ENCODE measurements at places on chromosomes 6 and 20. TPM values are rescaled to one million over a fixed set of nuclear protein-coding genes. Genes with fewer than 3 reads are reported as not detected.
A peak's percentile ranks its signal among the peaks of the same experiment; 100 is the strongest.

Gene PROKR2
- not detected for total RNA-seq

Gene ADGRB3
- not detected for total RNA-seq

Gene GCNT2
- 4.3 TPM for total RNA-seq

Gene HAO1
- total RNA-seq: not detected

Gene TTK
- 34.6 TPM for total RNA-seq

Gene HLA-DQA1
- total RNA-seq: 5.3 TPM

Gene HFE
- 0.80 TPM for total RNA-seq

- H3K4me1 ChIP-seq: no peaks in the 10 kb centered on the region
- H3K27me3 ChIP-seq: peaks cover 4% of the 10 kb centered on the region
- H3K27ac ChIP-seq: no peak overlapping the region
- no peaks in the 10 kb centered on the region for H3K36me3 ChIP-seq
- no peak for DNase-seq
Measured at GRCh38 chr6:123777563-123777962, 26.1 kb upstream of the NKAIN2 start.

DNA sequence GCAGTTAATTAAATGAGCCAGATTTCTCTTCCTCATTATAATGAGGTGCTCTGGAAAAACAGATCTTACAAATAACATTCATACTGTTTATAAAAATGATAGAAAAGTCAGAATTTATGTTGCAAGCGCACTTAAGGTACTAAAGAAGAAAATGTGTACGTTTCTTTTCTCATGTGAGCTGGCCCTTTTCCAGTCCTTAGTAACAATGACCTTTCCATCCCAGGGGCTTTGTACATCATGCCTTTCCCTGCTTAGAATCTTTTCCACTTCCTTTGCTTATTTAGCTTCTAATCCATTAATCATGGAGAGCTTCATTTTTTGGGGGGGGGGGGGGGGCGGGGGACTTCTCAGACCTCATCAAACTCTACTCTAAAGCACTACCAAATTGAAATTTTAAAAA lies 4.8 kb downstream of the FBXO5 start:
- no peak overlapping the region for H3K4me3 ChIP-seq
- H3K4me1 ChIP-seq: peaks cover 39% of the 10 kb centered on the region
- H3K27me3 ChIP-seq: no peaks in the 10 kb centered on the region
- H3K36me3 ChIP-seq: peaks cover 72% of the 10 kb centered on the region
- no peak overlapping the region for H3K27ac ChIP-seq

- H3K4me3 ChIP-seq: no peak overlapping the region
- peaks cover 31% of the 10 kb centered on the region for H3K4me1 ChIP-seq
- peaks cover 11% of the 10 kb centered on the region for H3K36me3 ChIP-seq
- no peak overlapping the region for H3K27ac ChIP-seq
- H3K27me3 ChIP-seq: no peaks in the 10 kb centered on the region
- DNase-seq: no peak
Measured at GRCh38 chr6:343960-344815, 47.4 kb upstream of the IRF4 start.

DNA sequence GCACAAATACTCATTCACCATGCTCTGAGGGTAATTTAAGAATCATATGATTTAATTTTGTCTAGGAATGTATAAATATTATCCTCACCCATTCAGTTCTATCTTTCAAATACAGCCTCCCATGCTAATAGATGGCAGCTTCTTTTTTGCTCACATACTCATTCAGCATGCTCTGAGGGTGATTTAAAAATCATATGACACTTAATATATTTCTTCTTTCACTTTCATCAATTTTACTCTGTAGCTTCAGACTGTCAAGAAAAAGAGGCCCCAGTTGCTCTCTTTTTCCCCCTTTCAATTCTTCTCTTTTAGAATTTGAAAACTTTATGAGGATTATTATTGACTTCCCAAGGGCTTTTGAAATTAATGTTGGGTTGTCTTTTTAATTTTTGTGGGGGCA lies 161.7 kb upstream of the LAMP5 start:
- H3K36me3 ChIP-seq: no peaks in the 10 kb centered on the region
- H3K27me3 ChIP-seq: no peaks in the 10 kb centered on the region
- no peak overlapping the region for H3K27ac ChIP-seq
- DNase-seq: no peak

DNA sequence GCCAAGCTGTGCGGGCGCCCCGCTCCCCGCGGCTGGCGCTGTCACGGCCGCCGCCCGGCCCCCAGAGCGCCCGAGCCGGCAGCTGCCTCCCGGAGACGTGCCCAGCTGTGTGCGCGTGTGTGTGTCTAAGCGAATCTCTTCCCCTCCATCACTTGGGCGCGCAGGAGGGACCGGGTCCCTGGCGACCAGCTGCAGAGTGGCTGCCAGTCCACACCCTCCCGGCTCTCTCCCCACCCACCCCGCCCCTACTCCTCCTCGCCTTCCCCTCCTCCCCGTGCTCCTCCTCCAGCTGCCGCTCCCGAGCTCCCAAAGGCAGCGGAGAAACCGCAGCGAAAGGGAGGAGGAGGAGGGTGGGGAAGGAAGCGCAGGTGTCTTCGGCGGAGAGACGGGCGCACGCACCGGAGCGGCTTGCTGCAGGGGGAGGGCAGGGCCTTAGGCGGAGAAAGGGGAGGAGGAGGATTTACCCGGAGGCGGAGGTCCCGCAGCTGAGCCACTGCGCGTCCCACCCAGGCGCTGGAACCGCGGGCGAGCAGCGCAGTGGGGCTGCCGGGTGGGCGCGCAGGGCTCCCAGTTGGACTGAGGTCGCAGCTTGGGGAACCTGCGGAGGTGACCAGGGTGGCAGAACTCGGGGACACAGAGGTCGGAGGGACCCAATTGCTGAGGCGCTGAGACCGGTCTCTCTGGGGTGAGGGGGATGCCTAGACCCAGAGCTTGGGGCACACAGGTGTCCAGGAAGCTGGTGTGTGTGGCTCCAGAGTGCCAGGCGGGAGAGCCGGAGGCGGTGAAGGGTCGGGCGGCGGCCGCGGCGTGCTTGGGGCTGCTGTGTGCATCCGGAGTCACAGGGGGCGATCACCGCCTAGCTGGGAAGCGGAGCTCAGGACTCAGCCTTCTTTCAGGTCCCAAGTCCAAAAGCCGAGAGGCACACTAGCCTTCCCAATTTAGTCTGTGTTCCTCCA lies at the start of gene HS3ST5:
HS3ST5 (minus strand) TSS at position 198 of the 956 bp plus-strand sequence. CDS start 280,178 bp downstream, outside the sequence.
- peak; percentile 8 for DNase-seq
- H3K4me1 ChIP-seq: no peaks in the 10 kb centered on the region
- H3K27me3 ChIP-seq: peaks cover 34% of the 10 kb centered on the region
- no peak within 1 kb of the TSS for H3K4me3 ChIP-seq

- H3K27ac ChIP-seq: no peak overlapping the region
- no peaks in the 10 kb centered on the region for H3K4me1 ChIP-seq
- H3K27me3 ChIP-seq: peaks cover 11% of the 10 kb centered on the region
- DNase-seq: no peak
- no peak overlapping the region for H3K4me3 ChIP-seq
Measured at GRCh38 chr20:59728722-59729430, 124.5 kb downstream of the PHACTR3 start.

DNA sequence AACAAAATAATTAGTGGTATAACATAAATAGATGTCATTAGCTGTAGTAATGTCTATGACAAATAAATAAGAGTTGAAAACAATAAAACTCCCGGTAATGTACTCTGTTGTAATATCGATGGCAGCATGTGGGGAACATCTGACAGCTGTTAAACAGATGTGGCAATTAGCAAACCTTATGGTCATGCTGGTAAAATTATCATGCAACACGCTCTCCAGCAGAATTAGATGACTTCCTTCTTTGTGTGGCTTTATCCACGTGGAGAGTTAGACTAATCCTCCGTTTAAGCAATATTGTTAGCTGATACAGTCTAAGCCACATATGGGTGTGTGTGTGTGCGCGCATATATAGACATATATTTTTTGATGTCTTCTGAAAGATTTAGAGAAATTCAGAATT lies 77.7 kb upstream of the ZFP64 start:
- H3K27me3 ChIP-seq: peaks cover 15% of the 10 kb centered on the region
- no peak for DNase-seq
- no peaks in the 10 kb centered on the region for H3K36me3 ChIP-seq
- H3K27ac ChIP-seq: no peak overlapping the region
- H3K4me1 ChIP-seq: peaks cover 2% of the 10 kb centered on the region
- no peak overlapping the region for H3K4me3 ChIP-seq

- peaks cover 4% of the 10 kb centered on the region for H3K36me3 ChIP-seq
- H3K27ac ChIP-seq: no peak overlapping the region
- DNase-seq: no peak
- H3K4me1 ChIP-seq: no peaks in the 10 kb centered on the region
Measured at GRCh38 chr6:161590961-161591627, 317.2 kb upstream of the AGPAT4 start.

- no peaks in the 10 kb centered on the region for H3K36me3 ChIP-seq
- no peak for DNase-seq
- no peak overlapping the region for H3K4me3 ChIP-seq
- peaks cover 17% of the 10 kb centered on the region for H3K27me3 ChIP-seq
- H3K4me1 ChIP-seq: no peaks in the 10 kb centered on the region
- no peak overlapping the region for H3K27ac ChIP-seq
Measured at GRCh38 chr6:70107852-70108629, 194.8 kb downstream of the COL9A1 start.

DNA sequence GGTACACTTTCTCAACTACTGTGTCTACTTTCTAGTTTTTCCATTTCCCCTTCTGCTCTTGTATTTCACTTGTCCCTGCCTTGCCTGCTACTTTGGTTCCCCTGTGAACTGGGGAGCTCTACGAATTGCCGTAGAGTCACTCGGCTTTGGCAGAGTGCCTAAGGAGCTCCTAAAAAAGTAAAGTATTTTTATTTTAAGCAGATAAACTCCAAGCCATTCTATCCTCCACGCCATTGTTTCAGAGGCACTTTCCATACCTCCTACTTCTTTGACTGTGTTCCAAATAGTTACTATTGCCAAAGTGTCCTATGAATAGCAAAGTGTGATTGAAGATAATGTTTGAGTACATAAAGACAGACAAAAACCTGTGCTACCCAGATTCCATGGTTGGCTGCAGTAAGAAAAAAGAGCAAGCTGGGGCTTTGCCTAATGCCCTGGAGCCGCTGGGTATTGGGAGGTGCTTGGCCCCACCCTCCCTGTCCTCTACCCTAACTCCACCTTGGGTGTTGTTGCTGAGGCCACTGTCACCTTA lies 5.1 kb upstream of the MBOAT1 start:
- no peak overlapping the region for H3K4me3 ChIP-seq
- peaks cover 10% of the 10 kb centered on the region for H3K4me1 ChIP-seq
- no peak for DNase-seq
- no peak overlapping the region for H3K27ac ChIP-seq
- no peaks in the 10 kb centered on the region for H3K36me3 ChIP-seq
- peaks cover 12% of the 10 kb centered on the region for H3K27me3 ChIP-seq

DNA sequence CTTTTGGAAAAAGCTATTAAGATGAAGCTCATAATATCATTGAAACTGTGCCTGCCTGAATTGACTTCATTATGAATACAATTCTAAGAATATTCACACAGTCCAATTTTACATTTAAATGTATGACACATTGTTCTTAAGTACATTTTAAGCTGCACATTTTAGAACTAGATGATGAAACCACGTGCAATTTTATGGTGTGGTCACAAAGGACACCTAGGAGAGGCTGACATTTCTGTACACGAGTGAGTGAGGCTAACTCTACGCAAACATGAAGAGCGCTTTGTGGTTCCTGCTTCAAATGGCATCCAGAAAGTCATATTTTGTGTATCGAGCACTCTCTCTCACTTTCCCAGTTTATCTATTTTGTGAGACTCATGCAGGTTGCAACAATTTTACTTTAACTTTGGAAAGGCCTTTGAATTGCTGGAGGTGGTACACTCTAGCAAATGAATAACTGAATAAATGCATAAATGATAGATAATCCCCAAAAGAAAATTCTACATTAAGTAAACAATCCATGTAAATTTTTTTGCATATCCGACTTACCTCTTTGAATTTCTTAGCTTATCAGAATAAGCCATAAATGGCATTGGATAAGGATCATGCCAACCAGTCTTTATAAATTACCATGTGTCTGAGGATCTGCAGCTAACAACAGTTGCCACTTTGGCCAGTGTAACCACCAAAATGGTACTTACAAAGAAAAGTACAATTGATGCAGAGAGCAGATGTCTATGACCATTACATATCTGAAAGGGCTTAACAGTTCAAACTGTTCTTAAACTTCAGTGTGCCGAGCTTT lies 97.3 kb downstream of the NRSN1 start:
- peaks cover 42% of the 10 kb centered on the region for H3K27me3 ChIP-seq
- no peaks in the 10 kb centered on the region for H3K36me3 ChIP-seq
- no peak for DNase-seq
- H3K4me3 ChIP-seq: no peak overlapping the region
- no peaks in the 10 kb centered on the region for H3K4me1 ChIP-seq

- DNase-seq: no peak
- H3K36me3 ChIP-seq: no peaks in the 10 kb centered on the region
- peaks cover 2% of the 10 kb centered on the region for H3K4me1 ChIP-seq
- H3K27ac ChIP-seq: no peak overlapping the region
- H3K27me3 ChIP-seq: no peaks in the 10 kb centered on the region
Measured at GRCh38 chr6:147081076-147081609, 123.1 kb upstream of the STXBP5 start.

DNA sequence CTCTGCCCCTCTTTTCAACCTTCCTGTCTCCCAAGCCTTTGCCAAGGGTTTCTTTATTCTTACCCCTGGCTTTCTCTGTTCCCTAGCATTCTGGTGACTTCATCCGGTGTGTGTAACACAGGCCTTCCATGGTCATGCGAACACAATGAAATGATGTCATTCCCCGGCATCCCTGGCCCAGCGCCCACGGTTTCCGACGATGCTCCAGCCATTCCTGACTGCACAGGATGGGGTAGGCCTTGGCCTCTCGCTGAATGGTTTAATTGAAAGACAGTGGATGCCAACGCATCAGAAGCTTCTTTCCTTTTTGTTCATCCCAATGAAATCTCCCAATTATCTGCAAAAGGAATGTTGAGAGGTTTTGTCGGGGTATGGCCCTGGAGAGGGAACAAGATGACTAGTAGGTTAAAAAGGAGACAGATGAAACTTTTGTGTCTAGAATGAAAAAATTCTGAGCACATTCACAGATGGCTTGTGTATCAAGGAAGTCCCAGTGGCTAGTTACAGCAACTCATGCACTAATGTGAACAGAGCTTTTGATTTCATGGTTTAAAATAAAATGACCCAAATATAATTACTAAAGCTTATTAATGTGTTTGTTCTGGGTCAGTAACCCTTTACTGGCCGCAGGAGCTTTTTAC lies 655.0 kb downstream of the QKI start:
- H3K36me3 ChIP-seq: no peaks in the 10 kb centered on the region
- H3K27ac ChIP-seq: no peak overlapping the region
- H3K4me3 ChIP-seq: no peak overlapping the region
- H3K4me1 ChIP-seq: no peaks in the 10 kb centered on the region
- no peak for DNase-seq
- peaks cover 5% of the 10 kb centered on the region for H3K27me3 ChIP-seq

Data from activated naive CD8-positive, alpha-beta T cell treated with anti-CD3 and anti-CD28 coated beads for 36 hours (primary cell).